ENCODE measurements at places on chromosomes 12 and 14.
A peak's percentile ranks its signal among the peaks of the same experiment; 100 is the strongest.

DNA sequence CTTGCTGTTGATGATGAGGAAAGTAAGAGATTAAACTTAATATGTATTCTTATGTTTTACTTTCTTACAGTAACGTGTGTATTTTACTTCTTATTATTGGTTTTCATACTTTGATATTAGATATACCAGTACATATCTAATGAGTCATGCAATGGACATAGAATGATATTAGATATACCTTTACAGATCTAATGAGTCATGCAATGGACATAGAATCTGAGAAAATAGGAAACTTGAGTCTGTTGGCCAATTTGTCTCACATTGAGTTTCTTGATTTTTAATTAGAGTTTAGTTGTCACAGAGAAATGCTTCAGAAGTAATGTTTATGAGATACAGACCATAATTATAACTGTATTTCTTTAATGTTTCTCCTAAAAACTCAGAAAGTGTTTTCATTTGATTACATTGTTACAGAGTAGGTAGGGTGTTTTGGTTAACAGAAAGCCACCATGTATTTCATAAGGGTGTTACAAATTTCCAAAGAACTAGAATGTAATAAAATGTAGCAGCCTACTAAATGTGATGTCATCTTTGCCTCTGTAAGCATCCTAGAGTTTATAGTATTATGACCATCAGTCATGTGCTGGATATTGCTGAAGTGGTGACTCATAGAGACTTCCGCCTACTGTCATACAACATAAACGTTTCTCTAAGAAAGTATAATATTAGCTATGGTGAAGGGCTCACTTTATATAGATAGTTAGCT lies 3.0 kb downstream of the GAS2L3 start:
- DNase-seq, result no peak
- no peaks in the 10 kb centered on the region for H3K36me3 ChIP-seq
- no peaks in the 10 kb centered on the region for H3K4me1 ChIP-seq
- H3K27ac ChIP-seq, result no peak overlapping the region
- H3K4me3 ChIP-seq, result no peak overlapping the region
- no peaks in the 10 kb centered on the region for H3K27me3 ChIP-seq

GRCh38 chr14:57089901-57090300 lies 178.8 kb downstream of the EXOC5 start:
- DNase-seq, result no peak
- no peaks in the 10 kb centered on the region for H3K36me3 ChIP-seq
- H3K4me1 ChIP-seq, result no peaks in the 10 kb centered on the region
- no peak overlapping the region for H3K4me3 ChIP-seq
- no peak overlapping the region for H3K27ac ChIP-seq
- H3K27me3 ChIP-seq, result no peaks in the 10 kb centered on the region

- H3K27me3 ChIP-seq, result peaks cover 2% of the 10 kb centered on the region
- no peaks in the 10 kb centered on the region for H3K36me3 ChIP-seq
- DNase-seq, result no peak
- H3K27ac ChIP-seq, result no peak overlapping the region
Measured at GRCh38 chr14:38253676-38254075, 2.2 kb downstream of the CLEC14A start.

- H3K27me3 ChIP-seq, result no peaks in the 10 kb centered on the region
- DNase-seq, result no peak
- H3K36me3 ChIP-seq, result no peaks in the 10 kb centered on the region
- H3K27ac ChIP-seq, result no peak overlapping the region
- H3K4me1 ChIP-seq, result no peaks in the 10 kb centered on the region
- H3K4me3 ChIP-seq, result no peak overlapping the region
Measured at GRCh38 chr14:22824711-22825359, 4.9 kb upstream of the MRPL52 start.

DNA sequence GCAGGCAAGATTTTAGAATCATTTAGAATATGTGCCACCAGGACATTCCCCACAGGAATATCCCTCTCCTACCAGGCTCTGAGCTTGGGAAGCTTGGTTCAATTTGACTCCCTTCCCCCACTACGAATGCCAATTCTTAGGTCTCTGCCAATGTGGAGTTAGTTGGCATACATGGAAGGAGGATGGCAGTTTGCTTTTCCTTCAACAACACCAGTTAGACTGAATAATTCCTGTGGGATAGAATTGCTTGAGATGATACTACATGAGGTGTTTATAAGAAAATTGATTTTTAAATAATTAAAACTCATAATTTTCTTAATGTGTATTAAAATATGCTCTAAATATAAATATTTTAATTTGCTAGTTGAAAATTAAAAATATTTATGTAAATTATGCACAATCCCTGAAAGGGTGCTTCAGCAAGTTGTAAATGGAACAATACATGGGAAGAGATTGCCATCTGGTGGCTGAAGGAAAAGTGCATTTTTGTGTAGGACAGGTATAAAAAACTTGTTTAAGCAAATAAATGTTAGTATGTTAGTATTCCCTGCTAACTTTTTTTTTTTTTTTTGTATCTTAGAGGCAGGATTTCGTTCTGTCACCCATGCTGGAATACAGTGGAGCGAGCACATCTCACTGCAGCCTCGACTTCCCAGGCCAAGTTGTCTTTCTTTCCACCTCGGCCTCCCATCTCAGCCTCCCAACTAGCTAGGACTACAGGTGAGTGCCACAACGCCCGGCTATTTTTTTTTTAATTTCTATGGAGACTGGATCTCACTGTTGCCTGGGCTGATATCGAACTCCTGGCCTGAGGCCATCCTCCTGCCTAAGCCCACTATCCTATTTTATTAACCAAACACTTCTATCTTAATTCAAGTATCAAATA lies 25.8 kb upstream of the STRAP start:
- peak; percentile 57 for DNase-seq
- no peaks in the 10 kb centered on the region for H3K4me1 ChIP-seq
- no peaks in the 10 kb centered on the region for H3K36me3 ChIP-seq
- H3K27me3 ChIP-seq, result no peaks in the 10 kb centered on the region
- H3K4me3 ChIP-seq, result no peak overlapping the region

DNA sequence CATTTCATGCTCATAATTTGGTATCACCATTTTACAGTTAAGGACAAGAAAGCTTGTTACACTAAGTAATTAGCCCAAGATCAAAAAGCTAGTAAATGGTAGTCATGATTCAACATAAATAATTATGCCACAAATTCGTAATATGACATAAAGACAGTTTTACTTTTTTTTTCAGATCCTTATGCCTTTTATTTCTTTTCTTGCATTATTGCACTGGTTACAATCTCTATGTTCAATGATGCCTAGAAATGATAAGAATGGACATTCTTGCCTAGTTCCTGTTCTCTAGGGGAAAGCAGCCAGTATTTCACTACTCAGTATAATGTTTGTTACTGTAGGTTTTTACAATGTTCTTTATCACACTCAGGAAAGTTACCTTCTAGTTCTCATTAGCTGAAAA lies 106.4 kb upstream of the ARHGAP5 start:
- no peak overlapping the region for H3K27ac ChIP-seq
- H3K27me3 ChIP-seq, result no peaks in the 10 kb centered on the region

Measured in prostate gland (tissue), 2 donors.